Pancreas (tissue), 10 donors: ENCODE measurements at places on chromosomes 7 and 10. TPM values are rescaled to one million over a fixed set of nuclear protein-coding genes. Genes with fewer than 3 reads are reported as not detected.

The STMP1 gene
- 20.0 TPM for total RNA-seq

GRCh38 chr7:118082506-118082905 is 101.5 kb upstream of the LSM8 start:
- DNase-seq = no peak

GRCh38 chr7:28107960-28108359 is 72.6 kb downstream of the JAZF1 start:
- DNase-seq = no peak

The SPDYE1 gene
- total RNA-seq = not detected

The PTF1A gene
- 41.8 TPM for total RNA-seq

GRCh38 chr10:58435297-58435985 is 50.2 kb downstream of the TFAM start:
- DNase-seq = no peak

GRCh38 chr10:36473122-36473521 is 652.3 kb upstream of the ANKRD30A start:
- no peak for DNase-seq

DNA sequence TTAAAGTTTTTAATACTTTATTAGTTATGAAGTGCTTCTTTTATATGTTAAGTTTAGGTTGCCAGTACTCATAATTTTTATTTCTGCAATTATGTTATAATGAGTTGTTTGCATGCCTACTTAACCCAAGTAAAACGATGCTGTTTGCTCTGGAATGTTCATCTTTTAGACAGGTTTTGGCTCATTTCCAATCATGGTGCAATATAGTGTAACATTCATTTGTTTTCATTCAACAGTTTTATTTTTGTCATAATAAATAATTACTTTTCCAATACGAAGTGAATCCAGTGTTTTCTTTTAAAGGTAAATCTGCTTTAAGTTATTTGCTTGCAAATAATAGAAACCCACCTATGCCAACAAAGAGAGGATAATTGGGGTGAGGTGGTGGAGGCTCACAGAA is 22.1 kb downstream of the ARL5B start:
- no peak for DNase-seq

The TSPAN33 gene
- total RNA-seq = 6.9 TPM

- DNase-seq = no peak
Observed at GRCh38 chr10:17675638-17676037, 31.7 kb downstream of the STAM start.

DNA sequence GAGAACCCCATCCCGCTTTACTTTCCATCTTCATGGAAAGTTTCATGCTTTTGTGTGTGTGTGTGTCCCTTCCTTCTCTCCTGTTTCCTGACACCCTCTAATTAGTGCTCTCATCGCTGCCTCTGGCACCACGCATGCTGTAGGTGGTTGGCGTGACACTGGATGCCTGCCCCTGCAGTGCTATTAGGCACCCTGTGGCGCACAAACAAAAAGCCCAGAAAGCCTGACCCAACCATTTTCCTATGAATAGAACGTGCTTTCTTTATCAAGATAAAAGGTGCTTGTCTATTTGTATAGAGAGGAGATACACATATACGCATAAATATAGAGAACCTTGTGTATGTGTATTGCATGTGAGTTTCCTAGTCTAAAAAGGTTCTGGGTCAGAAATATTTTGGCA is 120.8 kb upstream of the CDCA7L start:
- DNase-seq = no peak

DNA sequence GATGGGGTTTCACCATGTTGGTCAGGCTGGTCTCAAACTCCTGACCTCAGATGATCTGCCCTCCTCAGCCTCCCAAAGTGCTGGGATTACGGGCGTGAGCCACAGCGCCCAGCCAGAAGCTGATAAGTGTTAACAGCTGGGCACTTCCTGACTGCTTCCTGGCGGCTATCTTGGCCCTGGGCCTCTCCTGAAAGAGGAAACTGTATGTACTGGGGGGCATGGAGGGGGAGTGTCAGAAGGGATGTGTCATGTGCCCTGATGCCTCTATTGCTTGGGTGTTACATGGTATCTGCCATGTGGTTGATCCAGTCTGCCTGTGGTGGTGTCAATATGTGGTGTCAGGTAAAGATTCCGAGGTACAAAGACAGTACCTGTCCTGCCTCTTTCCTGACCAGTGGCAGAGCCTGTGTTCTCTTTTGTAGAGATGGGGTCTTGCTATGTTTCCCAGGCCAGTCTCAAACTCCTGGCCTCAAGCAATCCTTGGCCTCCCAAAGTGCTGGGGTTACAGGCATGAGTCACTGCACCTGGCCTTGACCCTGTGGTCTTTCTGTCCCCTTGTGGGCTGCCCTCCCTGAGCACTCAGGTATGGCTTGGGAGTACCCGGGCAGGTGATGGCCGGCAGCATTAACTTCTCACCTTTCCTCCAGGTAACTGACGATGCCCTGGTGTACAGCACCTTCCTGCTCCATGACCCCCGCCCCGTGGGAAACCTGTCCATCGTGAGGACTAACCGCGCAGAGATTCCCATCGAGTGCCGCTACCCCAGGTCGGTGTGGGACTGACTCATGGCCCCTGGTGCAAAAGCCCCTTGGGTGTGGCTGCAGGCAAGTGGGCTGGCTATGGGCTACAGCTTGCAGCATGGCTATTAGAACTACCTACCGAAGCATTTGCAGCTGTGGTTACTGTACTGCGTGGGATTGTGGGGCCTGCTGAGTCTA is 4.4 kb downstream of the ZP3 start:
- no peak for DNase-seq

The DNTT gene
- not detected for total RNA-seq

The SLC26A4 gene
- 0.79 TPM for total RNA-seq

- no peak for DNase-seq
Observed at GRCh38 chr10:34351161-34351560, 463.9 kb downstream of the PARD3 start.

- DNase-seq = no peak
Observed at GRCh38 chr7:44639671-44640321, 33.4 kb downstream of the OGDH start.

The CELF2 gene
- 7.2 TPM for total RNA-seq

The MYL7 gene
- not detected for total RNA-seq

GRCh38 chr7:151630851-151631569 is 111.3 kb upstream of the RHEB start:
- DNase-seq = no peak

DNA sequence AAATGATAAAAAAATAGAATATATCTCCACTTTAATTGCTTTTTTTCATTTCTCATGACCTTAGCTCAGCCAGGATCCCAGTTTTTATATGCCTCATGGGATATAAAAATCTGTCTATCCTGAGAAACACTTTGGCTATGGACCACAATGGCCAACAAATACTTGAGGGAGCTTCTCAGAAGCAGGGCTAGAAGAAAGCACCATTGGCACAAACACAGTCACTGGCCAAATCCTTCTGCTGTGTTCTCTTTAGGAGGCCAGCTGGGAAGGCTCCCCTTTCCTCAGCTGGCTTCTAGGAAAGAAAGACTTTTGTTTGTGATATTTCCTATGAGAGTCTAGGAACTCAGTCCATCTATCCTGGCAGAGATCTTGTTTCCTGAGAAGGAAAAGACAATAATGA is 856.2 kb upstream of the GHITM start:
- DNase-seq = no peak

The CYP3A4 gene
- 3.0 TPM for total RNA-seq

The HMX2 gene
- 0.14 TPM for total RNA-seq

DNA sequence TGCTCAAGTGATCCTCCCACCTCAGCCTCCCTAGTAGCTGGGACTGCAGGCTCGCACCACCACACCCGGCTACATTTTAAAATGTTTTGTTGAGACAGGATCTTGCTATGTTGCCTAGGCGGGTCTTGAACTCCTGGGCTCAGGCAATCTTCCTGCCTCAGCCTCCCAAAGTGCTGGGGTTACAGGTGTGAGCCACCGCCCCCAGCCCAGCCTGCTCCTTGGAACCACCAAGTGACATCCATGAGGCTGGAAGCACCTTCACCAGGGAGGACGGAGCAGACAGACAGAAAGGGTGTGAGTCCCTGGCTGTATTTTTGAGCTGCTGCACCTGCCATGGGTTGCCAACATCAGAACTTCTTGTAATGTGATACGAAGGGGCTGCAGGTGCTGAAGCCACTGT is 62.3 kb upstream of the UBE3C start:
- no peak for DNase-seq

GRCh38 chr10:8588135-8588534 is 533.6 kb downstream of the GATA3 start:
- DNase-seq = no peak

DNA sequence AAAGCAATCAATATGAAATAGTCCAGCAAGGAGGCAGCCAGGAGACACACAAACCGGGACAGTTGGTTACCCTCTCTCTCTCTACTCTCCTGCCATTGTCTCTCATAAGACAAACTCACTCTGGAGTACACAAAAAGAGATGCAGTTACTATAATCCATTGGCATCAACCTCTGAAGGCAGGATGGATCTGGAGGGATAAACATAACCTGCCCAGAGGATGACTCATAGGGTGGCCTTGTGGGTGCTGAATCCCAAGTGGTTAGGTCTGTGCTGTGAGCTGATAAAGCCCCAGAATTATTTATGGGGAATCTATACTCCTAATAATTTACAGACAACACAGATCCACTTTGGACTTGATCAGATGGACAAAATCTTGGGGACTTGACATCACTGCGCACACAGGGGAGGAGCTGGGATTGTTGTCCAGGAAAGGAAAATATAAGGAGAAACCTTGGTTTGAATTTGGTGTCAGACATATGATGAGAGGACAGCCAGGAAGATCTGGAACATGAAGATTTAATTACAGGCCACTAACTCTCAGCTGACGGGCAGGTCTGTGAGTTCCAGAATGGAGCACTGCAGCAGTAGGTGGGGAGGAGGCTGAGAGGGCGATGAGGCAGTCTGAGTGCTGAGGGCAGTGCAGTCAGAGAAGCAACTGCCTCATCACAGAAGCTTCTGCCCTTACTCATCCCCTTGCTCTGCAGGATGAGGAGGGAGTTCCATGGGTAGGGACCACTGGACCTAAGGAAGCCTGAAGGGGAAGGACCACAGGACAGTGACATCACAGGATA is 113.9 kb upstream of the PRSS58 start:
- no peak for DNase-seq

The SDK1 gene
- total RNA-seq = 30.8 TPM

DNA sequence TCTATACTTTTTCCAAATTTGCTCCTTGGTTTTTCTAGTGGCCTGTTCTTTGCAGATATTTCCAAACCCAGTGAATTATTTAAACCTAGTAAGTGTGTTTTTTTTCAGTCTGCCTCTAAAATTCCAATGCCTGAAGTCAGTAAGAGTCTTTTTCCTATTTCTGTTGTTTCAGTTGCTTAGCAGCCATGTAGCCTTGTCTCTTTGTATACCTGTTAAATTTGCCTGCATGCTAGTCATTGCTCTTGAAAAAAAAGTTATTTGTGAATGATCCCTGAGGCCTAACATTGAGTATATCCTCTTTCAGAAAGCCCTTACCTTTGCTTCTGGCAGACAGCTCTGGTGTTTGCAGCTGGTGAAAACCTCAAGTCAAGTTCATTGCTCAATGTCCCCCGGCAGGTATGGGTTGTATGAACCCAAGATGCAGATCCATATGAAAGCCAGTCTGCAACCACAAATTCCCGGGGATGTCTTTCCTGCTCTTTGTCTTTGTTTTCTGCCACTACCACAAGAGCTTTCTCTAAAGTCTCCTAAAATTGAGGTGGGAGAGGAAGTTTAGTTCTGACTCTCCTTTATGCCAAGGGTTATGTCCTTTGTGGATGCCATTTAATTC is 35.7 kb downstream of the CH25H start:
- no peak for DNase-seq

DNA sequence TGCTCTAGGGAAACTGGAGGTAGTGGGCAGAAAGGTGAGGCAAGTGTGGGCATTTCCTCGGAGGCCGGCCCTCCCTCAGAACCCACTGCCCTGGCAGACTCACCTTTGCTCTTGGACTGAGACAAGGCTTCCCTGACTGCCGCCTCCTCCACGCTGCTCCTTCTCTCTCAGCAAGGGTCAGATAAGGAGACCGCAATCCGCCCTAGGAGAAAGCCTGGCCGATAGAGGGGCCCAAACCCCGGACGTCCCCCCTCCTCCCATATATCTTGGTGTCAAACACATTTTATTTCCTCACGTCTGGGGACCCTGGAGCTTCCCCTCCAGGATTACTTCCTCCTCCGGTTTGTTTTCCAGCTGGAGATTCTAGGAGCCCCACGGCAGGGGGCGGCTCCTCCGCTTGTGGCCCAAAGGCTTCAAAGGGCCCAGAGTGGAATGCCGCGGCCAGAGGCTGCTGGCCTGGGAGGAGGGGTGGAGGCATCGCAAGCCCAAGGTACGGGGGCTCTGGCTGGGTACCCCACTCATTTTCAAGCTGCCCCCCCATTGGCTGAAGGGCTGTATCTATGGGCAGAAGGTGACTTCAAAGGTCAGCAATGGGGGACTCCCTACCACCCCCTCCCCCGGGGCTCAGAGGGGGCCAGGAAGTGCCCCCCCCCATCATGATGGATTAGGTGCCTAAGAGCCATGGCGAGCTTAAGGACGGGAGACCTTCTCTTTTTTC is 31.7 kb upstream of the LBX1 start:
- no peak for DNase-seq

DNA sequence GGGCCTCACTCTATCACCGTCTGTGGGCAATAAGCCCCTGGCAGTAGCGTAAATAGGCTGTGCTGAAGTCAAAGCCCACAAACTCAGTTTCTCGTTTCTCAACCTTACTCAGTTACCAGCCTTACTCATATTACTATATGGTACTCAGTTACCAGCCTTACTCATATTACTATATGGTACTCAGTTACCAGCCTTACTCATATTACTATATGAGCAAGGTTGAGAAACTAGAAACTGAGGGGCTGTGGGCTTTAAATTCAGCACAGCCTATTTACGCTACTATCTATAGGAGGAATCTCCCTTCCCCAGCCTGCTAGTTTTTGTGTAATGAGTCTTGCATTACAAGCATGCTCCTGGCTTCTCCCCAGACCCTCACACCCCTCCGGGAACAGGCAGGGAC is 35.4 kb downstream of the CCDC3 start:
- DNase-seq = no peak

The PRKCQ gene
- 5.2 TPM for total RNA-seq

The TMEM178B gene
- 2.9 TPM for total RNA-seq

DNA sequence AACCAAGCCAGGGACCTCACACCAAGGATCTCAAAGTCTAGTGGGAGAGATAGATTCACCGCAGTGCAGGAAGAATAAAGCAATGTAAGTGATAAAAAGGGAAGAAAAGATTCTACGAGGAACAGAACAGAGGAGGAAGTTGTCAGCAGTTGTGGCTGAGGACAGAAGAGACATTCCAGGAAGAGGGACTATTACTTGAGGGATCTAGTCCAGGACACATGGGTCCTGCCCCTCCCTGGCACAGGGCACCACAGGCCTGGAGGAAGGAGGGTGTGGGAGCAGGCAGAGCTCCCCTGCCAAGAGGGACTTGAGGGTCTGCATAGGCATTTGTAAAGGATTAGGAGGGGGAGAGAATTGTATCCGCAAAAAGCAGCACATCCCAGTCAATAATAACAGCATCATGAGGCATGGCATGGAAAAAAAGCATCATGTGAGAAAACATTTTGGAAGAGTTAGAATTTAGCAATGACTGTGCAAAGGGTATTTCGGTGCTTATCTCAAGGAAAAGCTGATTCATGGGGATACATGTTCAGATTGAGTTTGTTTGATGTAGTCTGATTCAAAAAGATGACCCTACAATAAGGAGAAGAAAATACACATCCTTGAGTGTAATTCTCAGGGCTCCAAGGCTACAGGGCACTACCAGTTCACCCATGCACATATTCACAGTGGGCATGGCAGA is 12.7 kb downstream of the C10orf71 start:
- no peak for DNase-seq

The MCM10 gene
- 0.12 TPM for total RNA-seq
